ENCODE measurements at places on chromosomes 7 and 10.

GRCh38 chr7:112147793-112148361, 58.3 kb downstream of the DOCK4 start:
- no peak for DNase-seq

DNA sequence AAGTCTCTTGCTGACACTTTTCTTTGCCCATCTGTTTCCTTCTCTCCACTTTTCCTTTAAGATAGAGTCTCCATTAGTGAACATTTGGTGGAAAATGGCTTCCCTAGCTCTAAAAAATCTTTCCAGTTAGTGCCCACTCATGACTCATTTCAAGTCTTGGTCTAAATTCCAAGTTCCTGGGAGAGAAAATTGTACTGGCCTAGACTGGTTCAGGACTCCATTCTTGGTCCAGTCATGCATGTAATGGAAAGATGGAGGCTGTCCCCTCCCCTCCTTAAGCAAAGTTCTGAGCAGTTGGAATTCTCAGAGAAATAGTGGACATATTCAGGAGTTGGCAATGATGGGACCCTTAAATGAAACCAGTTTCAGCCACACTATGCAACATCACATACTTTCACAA, 3.8 kb upstream of the ALDH18A1 start:
- DNase-seq, result no peak

DNA sequence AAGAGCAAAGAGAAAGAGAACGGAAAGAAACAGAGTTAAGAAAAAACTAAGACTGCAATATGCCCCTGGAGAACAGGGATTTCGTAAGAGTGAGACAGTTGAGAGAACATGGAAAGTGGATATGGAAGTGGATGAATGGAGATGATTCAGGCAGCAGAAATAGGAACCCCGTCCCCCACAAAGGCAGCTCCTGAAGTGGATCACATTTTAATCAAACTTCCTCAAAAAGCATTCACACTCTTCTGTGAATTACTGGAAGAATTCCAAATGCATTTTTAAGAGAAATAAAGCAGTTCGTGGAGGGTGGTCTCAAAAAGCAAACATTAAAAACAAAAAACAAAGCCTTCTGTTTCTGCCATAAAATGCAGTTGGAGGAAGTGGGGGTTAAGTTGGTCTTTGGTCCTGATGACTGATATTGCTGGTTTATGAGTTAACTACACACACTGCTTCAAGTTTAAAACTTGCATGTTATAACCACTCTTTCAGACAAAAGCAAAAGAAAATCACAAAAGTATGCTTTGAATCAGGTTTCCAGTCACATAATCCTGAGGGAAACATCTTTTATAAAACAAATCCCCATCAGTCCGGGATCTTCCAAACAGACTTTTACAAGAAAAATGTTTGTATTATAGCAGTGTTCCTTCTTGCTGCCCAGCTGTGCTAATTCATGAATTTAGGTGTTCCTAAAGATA, 214.3 kb downstream of the FANK1 start:
- no peak for DNase-seq

GRCh38 chr10:58137813-58138212, 129.9 kb downstream of the IPMK start:
- DNase-seq, result no peak

DNA sequence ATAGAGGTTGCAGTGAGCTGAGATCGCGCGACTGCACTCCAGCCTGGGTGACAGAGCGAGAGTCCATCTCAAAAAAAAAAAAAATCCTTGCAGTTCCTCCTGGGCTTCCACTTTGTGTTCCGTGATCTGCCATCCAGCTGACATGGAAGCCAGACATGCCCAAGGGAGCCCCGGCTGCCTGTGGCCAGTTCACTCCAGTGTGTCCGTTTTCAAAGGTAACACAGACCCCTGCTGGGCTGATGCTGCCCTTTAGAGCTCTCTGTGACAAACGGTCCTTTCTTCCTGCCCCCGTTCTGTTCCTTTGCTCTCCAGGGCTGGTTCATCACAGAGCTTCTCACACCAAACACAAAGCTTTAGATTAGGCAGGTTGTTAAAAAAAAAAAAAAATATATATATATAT, 130.8 kb downstream of the CUL2 start:
- DNase-seq, result no peak

- no peak for DNase-seq
Observed at GRCh38 chr10:75911426-75911825, 480.0 kb downstream of the LRMDA start.

DNA sequence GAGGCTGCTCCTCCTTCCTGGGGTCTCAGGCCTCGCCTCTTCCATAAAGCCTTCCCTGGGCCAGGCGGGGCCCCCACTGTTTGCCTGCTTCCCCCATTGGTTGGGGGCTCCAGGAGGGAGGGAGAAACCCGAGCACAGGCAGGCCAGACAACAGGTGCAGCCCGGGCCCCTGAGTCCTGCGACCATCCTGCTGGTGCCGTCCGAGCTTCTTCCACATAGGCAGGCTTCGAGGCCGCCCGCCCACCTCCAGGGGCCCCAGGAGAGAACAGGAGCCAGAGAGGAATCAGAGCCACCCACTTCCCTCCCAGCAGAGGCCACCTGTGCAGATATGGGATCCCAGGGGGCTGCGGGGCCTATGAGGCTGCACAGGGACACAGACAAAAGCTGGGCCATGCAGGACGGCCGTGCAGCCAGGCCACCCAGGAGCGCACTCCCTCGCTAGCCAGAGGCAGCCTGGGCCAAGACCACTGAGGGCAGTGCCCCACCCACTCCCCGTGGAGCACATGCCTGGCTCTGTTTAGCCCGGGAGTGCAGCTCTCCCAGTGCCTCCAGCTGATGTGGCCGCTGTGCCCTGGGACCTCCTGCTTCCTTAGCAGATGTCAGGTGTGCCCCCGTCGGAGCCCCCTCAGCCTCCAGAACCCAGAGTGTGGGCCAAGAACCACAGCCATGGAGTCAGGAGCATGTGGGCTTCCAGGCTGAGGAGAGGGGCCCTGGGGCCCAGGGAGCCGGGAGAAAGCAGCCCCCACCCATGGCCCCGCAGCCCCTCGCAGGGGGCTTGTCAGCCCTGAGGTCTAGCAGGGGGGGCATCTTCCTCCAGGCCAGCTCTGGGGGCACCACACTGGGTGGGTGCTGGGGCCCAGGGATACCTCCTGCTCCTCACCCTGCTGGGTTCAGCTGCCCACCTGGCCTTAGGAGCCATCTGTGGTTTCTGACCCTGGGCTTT, 59.9 kb upstream of the INPP5A start:
- DNase-seq, result no peak

- no peak for DNase-seq
Observed at GRCh38 chr10:2933519-2933918, 133.8 kb upstream of the PFKP start.

- no peak for DNase-seq
Observed at GRCh38 chr10:5485948-5486852, 13.2 kb downstream of the CALML5 start.

DNA sequence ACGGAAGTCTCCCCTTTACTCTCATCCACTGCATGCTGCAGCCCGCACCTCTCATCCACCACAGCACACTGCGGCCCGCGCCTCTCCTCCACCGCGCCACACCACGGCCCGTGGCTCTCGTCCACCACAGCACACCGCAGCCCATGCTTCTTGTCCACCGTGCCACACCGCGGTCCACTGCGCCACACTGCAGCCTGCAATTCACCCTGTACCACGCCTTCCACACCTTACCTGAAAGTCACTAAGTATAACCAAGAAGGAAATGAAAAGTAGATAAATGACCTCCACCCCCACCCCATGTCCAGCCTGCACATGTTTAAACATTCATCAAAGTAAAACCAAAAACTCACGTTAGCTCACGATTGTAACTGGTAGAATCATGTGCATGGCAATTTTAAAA, 176.1 kb downstream of the DIP2C start:
- DNase-seq, result no peak

DNA sequence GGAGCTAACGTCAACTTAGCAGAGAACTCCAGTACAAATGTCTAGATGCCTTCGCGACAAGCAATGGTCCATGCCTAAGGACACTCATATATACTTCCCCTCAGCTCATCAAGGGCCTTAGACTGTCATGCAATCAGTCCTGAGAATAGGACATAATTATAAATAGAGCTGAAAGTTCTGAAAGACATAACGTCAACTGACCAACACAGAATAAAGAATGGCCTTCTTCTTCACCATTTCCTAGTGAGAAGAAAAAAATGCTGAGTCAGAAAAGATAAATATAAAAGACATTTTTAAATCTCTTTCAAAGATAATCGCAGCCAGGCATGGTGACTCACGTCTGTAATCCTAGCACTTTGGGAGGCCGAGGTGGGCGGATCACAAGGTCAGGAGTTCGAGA, 83.2 kb downstream of the ARMH3 start:
- DNase-seq, result no peak

GRCh38 chr7:98862716-98863420, 6.9 kb downstream of the TMEM130 start:
- no peak for DNase-seq

DNA sequence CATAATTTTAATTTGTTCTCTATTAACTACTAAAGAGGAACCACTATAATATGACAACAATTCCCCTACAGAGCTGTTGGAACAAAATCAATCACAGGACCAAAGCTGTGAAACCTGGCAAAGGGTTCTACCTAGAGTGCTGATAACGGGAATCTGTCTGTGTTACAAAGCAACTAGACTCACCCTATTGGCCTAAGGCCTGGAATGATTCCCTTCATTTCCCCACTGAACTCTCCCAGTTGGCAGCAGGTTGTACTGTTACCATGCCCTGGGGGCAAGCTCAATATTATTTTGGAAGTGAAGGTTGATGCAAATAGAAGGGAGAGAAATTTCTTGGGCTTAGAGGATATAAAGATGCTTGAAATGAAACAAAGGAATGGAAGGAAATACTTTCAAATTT, 81.8 kb downstream of the SEMA3A start:
- no peak for DNase-seq

DNA sequence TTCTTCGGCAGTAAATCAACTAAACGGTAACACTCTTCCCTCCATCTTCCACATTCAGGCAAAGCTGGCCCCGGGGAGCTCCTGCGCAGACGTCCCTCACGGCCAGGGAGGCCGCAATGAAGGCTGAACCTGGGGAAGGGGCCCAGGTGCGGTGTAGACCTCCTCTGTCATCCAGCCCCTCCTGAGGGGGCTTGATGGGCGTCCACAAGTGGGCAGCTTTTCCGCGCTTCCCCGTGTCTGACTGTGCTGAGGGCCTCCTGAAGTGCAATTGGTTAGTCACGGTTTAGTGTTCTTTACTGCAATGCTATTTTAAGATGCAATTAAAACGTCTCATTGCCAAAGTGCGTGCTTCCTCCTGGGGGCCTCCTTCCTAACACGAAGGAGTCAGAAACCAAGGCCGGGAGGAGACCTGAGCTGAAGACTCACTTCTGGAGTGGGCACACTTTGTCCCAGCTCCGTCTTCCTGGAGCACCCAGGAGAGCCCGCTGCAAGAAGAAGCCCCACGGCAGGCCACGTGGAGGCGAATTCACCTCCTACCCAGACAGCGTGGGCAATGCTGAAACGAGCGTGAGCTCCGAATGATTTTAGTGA, 173.3 kb downstream of the ELFN1 start:
- no peak for DNase-seq

Measured in effector CD8-positive, alpha-beta T cell (primary cell).